ENCODE measurements at places on chromosomes 5 and 9.

DNA sequence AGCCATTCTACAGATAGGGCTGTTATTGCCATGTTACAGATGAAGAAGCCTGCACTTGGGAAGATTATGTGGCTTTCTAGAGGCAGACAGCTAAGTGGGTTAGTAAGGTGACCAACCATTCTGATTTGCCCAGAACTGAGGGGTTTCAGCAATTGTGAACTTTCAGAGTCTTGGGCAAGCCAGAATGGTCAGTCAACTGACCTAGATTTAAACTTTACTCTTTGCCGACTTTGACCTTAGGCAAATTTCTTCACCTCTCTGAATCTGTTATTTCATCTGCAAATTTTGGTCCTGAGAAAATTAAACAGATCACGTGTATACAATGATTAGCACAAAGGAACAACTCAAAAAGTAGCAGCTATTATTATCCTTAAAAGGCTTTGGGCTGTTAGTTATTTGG, 20.4 kb upstream of the TNFSF8 start:
- no peak for DNase-seq

DNA sequence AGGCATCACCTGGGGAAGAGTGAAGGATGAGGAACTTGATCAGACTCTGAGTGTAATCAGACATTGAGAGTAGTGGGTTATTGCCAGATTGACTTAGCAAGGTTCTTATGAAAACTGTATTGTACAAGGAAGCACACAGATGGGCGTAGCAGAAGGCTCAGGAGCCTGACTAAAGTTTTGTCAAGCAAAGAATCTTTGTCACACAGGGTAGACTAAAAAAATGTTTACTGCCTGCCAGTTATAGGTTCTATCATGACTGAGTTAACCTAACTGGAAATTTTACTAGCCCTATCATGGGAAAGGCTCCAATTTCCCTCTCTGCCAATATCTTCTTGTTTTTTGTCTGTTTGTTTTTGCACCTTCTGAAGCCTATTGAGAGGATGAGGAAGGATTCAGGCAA, 19.1 kb downstream of the CAMK4 start:
- no peak for DNase-seq

DNA sequence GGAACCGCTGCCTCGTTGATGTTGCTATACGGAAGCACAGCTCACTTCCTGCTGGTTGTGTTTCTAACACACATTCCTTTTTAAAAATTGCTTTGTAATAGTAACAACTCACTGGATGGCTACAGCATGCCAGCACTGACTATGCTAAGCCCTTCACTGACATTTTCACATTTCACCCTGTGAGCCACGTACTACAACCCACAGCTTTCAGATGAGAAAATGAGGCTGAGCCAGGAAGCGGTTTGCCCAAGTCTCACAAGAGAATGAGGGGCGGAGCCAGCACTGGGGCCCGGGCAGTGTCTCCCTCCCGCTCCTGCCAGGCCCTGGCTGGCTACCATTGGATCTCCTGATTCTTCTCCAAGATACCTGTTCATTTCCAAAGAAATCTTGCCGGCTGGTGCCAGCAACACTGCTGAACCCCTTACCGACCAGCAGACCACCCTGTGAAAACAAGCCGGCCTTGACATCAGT, 38.3 kb downstream of the FAM78A start:
- no peak for DNase-seq

DNA sequence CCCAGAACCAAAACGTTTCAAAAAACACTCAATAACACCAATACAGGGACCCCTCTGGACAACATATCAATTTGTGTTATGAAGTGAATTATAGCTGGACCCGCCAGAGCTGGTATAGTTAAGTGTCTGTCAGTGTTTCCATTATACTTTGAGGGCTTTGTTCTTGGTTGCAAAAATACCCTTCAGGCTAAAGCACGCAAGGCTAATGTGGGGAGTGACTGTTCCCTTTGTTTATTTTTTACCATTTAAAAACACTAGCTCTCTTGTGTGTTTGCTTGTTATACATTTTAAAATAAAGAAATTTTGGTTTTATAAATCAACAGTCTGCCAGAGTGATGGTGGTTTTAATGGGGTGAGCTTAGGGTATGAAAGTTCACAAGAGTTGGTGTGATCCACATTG, 859.5 kb downstream of the PTPRD start:
- no peak for DNase-seq

DNA sequence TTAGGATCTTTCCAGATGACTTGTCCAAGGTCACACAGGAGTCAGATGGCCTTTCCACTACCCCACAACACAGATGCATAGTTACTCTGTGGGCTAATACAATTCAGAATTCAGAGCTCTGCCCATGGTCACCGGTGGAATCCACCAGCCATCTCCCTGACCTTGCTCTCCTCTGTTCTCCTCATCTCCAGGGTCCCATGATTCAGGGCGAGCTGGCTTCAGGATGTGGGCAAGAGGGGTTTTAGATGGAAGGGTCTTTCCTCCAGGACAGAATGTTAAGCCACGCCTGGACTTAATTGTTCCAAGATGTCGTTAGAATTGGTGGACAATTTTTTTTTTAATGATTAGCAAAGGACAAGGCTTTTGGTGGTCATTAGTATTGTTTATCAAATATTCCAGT, 81.7 kb upstream of the LARP1 start:
- DNase-seq: no peak

DNA sequence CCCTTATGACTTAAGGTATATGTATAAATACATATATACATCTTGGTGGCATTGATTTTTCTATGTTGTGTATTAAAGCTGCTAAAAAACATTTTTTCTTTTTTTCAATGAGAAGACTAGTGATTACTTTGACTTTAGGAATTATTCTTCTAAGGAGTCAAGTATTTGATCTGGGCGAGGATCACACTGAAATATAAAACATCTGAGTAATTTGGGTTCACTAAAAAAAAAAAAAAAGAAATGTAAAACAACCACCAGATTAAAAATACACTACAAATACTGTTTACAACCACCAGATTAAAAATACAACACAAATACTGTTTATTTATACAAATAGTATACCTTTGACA, 9.0 kb downstream of the UBAP1 start:
- no peak for DNase-seq

DNA sequence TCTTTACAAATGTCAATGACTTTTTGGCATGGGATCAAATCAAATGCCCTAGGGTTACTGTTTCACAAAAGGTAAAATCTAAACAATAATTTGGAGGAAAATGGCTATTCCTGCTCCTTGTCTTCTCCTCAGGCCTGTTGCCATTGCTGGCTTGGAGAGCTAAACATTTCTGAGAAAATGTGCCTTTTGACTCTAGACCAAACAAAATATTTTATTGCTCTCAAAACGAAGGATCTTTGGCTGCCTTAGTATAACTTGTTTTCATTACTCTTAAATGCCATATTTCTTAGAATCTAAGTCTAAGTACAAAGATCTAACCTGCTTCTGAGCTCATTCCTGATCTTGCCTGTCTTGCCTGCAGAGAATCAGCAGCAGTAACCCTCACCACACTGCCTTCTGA, 116.6 kb downstream of the MUSK start:
- DNase-seq: no peak

DNA sequence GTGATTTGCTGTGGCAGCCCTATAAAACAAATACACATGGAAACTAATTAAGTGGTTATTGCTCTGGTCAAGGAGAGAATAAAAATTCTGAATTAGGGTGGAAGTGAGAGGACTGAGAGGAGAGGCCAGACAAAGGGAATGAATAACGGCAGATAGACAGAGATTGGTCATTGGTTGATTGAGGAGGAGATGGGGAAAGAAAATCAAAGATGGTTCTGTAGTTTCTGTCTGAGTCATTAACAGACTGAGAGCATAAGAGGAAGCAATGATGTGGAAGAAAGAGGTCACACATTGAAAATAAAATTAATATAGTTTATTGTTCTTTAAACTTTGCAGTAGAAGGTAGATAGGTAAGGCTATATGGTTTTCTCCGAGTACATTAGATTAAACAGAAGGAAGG, 469.8 kb downstream of the ACTL7B start:
- no peak for DNase-seq

DNA sequence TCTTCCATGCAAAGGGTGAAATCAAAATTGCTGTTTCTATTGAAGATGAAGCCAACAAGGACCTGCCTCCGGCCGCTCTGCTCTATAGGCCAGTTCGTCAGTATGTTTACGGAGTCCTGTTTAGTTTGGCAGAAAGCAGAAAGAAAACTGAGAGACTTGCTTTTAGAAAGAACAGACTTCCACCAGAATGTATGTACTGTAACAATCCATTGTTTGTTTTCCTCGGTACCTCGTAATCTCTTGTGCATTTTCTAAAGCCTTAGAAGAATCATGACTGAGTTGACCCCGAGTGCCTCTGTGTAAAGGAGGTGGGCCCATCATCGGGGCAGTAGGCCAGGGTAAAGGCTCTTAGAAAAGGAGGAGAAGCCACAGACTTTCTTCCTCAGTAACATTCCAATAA, 44.2 kb upstream of the PHF2 start:
- DNase-seq: no peak

DNA sequence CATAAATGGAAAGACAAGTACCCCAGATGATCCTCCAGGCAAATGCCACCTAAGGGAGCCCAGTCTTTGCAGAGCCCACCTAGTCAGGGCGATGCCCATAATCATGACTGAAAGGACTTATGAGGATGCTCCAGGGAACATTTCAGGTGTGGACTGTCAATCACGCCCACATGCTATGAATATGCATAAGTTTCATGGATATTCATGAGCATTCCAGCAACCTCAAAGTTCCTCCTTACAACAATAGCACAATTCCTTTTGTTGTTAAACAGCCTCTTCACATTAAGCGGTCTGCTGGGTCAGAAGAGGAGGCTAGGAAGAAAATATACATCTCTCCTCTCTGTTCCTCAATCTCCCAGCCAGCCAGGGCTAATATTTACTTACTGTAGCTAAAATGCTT, 161.6 kb downstream of the C5orf15 start:
- DNase-seq: no peak

GRCh38 chr5:73743161-73743560, 117.2 kb downstream of the ARHGEF28 start:
- DNase-seq: no peak

DNA sequence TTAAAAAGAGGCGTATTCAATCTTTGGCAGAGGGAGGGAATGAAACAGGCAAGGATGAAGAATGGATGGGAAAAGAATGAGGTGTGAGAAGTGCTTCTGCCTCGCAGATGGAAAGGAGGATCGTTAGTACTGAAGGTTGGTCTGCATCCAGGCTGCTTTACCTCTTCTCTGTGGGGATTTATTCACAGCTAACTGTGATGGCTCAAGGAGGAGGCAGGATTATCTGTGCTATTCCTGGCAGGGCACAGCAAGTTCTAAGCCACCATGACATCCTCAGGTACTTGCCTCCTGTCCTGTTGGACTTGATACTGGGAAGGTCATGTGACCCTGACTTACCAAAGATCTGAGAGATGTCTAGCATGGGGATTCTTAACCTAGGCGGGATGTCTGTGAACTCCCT, 84.3 kb downstream of the GDNF start:
- DNase-seq: no peak

- no peak for DNase-seq
Measured at GRCh38 chr9:88645172-88645878, 110.3 kb downstream of the NXNL2 start.

Data from NCI-H1092 (cell line).